ENCODE measurements at places on chromosomes 3 and 15. TPM values are rescaled to one million over a fixed set of nuclear protein-coding genes. Genes with fewer than 3 reads are reported as not detected.

- no peak for DNase-seq
Observed at GRCh38 chr3:152317956-152318355, 49.2 kb downstream of the MBNL1 start.

DNA sequence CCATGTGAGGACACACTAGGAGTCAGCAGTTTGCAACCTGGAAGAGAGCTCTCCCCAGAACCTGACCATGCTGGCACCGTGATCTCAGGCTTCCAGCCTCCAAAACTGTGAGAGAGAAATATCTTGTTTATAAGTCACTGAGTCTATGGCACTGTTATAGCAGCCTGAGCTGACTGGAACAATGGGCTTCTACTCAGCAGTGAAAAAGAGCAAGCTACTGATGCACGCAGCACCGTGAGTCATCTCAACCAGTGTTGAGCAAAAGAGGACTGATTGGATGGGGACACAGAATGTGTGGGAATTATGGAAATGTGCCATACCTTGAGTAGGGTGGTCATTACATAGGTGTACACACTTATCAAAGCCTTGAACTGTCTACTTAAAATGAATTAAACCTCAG is 230.4 kb downstream of the PLCL2 start:
- no peak for DNase-seq

CLEC3B gene
- not detected for total RNA-seq

TMCO5A gene
- not detected for total RNA-seq

- DNase-seq: peak; percentile 47
Observed at GRCh38 chr3:130894130-130894985, 474 bp downstream of the ATP2C1 start.

DNA sequence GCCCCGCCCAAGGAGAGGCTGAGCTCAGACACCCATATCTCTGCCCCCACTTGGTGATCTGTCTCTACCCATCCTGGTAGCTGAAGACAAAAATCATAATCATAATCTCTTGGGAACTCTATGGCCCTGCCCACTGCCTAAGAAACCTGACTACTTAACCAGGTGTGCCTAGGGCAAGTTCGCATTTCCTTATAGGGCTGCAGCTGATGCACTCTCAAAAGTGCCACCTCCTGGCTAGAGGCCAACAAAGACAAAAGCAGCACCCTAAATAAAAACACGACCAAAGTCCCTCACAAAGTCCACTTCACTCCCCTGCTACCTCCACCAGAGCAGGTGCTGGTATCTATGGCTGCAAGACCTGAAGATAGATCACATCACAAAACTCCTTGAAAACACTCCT is 250.4 kb upstream of the SLITRK3 start:
- no peak for DNase-seq

DNA sequence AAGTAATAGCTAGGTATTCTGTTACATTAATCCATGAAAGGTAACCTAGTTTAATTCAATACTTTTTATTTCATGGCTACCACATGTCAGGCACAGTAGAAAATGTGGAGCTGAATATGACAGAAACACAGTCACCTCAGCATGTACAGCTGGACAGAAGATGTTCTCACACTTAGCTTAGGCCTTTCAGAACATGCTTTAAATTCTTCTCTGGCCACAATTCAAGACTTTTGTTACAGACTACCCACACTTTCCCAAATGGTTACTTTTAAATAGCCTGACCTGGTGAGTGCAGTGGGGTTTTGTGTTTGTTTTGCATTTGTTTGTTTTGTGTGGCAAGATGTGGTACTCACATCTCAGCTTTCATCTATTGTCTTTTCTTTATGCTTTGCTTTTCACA is 1079.5 kb downstream of the IGSF11 start:
- DNase-seq: no peak

CDCP1 gene
- 0.32 TPM for total RNA-seq

GRCh38 chr3:5499404-5499803 is 311.9 kb downstream of the EDEM1 start:
- no peak for DNase-seq

DNA sequence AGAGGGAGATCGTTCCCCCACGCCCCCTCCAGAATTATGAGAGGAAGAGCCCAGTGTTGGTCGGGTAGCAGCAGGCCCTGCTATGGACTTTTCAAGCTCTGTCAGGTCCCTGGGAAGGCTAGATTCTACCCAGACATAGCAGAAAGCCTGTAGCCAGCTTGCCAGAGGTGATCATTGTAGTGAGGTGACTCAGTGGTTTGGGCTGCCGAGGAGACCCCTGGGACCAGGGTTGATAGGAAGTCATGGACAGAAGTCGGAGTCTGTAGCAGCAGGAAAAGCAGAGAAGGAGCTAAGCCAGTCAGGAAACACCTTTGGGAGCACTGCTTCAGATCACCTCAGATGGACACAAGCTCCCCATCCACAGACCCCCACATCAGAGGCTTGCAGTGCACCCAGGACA is 67.7 kb downstream of the CCNL1 start:
- no peak for DNase-seq

PRSS50 gene
- not detected for total RNA-seq

DNA sequence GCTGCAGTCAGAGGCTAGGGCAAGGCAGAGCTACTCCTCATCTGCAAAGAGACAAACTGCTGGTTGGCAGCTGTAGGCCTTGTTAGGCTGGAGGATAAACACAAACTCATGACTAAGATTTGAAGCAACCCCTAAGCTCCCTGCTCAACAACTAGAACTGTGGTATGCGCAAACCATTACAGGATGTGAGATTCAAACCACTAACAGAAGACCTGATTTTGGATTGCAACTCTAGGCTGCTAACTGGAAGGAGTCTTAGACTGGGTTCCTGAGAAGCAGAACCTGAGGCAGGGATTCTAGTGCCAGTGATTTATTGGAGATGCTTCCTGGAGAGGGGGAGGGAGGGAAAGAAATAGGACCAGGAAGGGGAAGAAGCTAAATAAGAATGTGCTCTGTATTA is 22.5 kb downstream of the CCR4 start:
- DNase-seq: peak; percentile 38

GRCh38 chr3:169769287-169770181 is at the start of gene ACTRT3:
Gene ACTRT3, minus strand, starts transcription at chr3:169769561. Its CDS starts 41 bp downstream, at chr3:169769520.
- peak; percentile 80 for DNase-seq

DNA sequence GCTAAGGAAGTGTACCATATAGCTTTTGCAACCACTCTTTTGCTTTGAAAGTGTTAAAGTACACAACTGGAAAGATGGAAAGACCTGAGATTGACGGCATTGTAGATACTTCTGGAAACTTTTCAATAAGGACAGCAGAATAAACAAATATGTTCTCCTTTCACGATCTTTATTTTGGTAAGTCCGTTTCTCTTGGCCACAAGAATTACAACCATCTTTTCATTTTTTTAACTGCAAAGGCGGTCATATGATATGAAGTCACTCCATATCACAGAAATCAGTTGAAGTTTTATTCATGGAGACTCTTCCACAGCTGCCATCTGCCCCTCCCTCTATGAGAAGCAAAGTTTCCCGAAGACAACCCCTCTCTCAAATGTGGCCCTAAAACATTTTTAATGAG is 303.4 kb upstream of the ICE2 start:
- no peak for DNase-seq

DNA sequence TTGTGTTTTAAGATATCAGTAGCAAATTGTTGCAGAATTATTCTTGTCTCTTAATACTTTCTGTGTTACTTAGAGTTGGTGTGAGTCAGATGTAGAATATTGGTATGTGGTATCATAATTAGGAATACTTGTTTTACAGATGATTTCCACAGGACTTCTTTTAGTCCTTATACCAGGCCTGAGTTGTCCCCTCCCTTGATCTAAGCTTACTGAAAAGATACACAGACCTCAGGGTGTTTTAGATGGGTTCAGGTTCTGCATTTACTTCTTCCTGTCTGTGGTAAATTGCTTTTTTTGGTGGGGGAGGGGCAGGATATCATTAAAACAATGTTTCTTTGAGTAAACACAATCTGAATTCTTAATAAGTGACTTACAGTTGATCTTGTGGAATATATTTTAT is 14.2 kb downstream of the DZIP3 start:
- no peak for DNase-seq

DNA sequence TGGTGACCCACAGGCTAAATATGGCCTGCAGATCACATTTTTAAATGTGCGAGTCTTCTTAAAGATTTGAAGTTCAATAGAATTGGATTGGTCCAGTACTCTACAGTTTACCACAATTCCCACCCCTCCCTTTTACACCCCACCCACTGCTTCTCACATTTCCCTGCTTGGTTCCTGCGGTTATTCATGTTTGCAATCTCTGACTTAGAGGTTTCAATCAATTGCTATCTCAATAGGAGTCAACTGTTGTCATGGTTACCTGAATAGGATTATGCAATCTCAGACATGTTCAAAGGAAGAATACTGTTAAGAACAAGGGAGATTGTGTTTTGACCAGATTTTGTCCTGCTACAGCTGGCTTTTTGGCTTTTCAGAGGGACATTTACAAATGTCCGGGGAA is 4.9 kb upstream of the C3orf49 start:
- no peak for DNase-seq

DNA sequence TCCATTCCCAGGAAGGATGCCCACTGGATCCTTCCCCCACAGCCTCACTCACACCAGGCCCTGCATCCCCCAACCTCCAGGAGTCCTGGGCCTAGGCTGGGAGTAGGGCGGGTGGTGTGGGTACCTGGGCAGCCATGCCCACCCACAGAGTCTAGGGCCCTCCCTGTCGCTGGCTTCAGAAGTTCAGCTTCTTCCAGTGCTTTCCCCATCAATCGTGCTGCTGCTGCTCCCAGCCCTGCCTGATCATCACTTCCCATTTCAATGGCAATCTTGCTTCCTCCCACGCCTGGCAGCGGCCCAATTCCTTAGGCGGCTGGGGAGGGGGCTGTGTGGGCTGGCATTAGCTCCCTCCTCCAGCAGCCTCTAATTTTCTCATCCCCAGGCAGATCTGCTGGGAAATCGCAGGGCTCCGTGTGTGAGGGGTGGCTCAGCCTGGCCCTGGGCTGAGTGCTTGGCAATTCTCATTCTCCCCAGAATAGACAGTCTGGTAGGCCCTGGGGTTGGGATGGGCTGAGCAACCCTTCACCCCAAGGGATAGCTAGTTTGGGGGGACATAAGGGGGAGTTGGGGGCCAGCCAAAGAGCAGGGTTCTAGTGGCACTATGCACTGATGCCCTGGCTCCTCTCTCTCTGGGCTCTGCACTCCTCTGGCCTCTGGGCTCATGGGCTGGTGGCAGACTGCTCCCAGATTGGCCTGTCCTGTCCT is 66.4 kb downstream of the SCN5A start:
- no peak for DNase-seq

CYP19A1 gene
- total RNA-seq: not detected

GRCh38 chr15:47711655-47712054 is 5.7 kb upstream of the SEMA6D start:
- no peak for DNase-seq

DNA sequence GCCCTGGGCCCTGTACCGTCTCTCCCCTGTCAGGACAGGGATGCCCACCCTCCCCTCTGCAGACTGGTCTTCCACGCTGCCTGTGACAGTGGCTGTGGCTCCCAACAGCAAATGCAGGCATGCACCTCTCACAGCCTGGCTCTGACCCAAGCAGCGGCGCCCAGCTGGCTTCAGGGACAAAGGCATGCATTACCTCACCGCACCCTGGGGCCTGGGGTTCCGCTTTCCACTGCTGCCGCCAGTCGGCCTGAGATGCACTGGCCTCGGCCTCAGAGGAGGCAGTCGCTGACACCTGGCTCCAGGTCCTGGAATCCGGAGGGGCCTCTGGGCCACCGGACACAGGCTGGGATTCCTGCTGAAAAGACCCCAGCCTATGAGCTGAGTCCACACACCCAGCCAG is 70.3 kb downstream of the SCN5A start:
- no peak for DNase-seq

DNA sequence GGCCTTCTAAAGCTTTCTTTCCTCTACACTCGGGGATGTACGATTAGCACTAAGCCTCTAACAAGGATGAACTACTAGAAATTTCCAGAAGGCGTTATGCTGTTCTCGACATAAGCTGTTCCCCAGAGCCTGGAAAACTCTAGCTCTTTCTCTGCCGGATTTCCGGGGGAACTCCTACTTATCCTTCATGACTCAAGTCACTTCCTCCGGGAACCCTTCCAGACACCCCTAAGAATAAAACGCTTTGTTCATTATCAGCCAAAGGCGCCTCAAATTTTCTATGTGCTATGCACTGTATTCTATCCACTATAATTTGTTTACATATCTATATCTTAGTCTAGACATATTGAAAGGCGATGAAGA is 455 bp upstream of the SNAP23 start:
- DNase-seq: no peak

HRG gene
- not detected for total RNA-seq

LYZL4 gene
- not detected for total RNA-seq

ZNF385D gene
- not detected for total RNA-seq

DNA sequence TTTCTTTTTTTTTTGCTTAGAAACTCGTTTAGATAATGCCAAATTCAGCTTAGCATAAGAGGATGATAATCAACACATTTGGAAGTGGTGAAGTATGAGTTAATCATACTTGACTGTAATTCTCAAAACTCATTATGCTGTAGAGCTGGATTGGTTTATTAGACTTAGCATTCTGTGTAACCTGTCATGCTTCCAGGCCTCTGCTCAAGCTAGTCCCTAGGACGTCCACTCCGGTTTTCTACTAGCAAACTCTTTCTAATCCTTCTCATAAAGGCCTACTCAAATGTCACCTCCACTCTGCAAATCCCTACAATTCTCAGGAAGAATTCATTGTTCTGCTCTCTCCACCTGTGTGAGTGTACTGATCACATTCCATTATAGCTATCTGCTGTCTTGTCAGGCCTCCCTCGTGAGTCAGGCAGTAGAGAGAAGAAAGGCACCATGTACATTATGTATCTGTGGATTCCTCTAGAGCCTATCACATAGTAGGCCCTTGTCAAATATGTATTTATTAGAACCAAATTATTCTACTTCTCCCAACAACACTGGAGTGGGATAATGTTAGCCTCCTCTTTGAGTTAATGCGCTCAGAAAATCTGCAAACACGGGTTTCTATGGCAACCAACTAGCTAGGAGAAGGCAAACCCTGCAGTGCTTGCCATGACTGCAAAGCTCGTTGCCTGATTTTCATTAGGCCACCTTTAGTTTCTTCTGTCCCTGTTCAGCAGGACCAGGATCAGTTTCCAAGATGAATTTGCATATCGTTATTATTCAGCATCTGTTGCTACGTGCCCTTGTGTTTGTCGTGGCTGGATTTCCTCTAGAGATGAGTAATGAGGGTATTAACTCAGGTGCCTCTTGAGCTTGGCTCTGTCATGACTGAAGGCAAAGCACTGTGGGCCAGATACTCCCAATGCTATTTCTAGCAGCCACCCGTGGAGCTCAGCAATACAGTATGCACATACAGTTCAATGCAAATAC is 30.7 kb downstream of the ATP13A5 start:
- no peak for DNase-seq

DNA sequence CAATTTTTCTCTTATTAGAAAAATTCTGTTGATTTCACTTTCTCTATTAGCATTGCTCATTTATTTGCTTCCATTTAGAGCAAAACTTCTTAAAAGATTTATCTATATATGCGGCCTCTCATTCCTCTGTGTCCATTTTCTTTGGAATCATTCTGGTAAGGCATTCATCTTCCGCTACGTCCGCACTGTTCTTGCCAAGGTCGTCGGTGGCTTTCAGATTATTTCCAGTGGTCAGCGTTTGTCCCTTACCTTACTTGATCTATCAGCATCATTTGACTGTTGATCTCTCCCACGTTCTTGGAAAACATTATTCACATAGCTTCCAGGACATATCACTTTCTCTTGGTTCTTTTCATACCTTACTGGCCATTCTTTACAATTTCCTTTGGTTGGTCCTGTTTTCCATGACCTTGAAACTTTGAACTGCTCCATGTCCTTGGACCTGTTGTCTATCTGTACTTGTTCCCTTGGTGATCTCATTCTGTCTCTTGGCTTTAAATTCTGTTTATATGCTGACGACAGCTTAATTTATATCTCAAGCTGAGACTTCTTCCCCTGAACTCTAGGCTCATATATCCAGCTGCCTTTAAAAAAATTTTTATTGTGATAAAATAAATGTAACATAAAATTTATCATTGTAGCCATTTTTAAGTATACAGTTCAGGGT is 54.5 kb downstream of the SLMAP start:
- no peak for DNase-seq
